ENCODE measurements at places on chromosomes 3 and 15. TPM values are rescaled to one million over a fixed set of nuclear protein-coding genes. Genes with fewer than 3 reads are reported as not detected.

RLBP1 gene
- 0.64 TPM for total RNA-seq

C3orf80 gene
- 0.12 TPM for total RNA-seq

GRCh38 chr3:53833700-53834099, 12.5 kb downstream of the CHDH start:
- ATAC-seq = no peak

GRCh38 chr3:192332386-192333291, 394.7 kb downstream of the FGF12 start:
- no peak for ATAC-seq

Data from gastroesophageal sphincter (tissue), 4 donors.